Aorta (tissue), 5 donors: ENCODE measurements at places on chromosomes 12 and 14. TPM values are rescaled to one million over a fixed set of nuclear protein-coding genes. Genes with fewer than 3 reads are reported as not detected.

DNA sequence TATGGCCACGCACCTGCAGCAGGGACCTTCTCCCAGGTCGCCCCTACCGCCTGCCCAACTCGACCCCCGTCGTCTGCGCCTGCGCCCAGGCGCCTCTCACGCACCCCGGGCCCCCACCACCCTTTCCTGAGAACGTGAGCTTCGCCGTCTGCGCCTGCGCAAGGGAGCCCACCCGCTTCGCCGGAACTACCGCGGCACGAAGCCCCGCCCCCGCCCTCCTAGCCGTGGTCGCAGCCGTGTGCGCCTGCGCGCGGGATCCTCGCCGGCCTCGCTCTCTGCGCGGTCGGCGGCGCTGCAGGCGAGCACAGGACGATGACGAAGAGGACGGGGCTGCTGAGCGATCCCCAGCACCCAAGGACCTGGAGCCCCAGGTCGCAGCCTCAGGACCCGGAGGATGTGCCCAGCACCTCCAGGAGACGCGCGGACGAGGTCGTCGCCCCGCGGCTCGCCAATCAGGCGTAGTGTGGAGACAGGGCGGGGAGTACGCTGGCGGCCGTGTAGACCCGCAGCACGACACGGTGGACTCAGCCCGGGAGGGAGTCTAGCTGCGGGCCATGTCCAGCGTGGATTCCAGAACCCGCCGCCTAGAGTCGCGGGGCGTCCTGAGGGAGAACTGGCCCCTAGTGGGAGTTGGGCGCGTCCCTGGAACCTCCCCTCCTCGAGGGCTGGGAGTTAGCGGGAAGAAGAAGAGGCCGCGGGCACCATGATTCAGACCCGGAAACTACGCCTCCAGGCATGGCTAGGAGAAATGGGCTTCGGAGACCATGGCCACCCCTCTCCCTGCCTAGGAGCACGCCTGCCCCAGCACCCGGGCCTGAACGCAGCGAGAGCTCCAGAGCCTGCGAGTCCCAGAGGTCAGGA is 1120.8 kb upstream of the TMEM132C start:
- H3K4me1 ChIP-seq: no peaks in the 10 kb centered on the region
- no peaks in the 10 kb centered on the region for H3K27me3 ChIP-seq
- peak overlapping the region; percentile 27 for H3K4me3 ChIP-seq

DNA sequence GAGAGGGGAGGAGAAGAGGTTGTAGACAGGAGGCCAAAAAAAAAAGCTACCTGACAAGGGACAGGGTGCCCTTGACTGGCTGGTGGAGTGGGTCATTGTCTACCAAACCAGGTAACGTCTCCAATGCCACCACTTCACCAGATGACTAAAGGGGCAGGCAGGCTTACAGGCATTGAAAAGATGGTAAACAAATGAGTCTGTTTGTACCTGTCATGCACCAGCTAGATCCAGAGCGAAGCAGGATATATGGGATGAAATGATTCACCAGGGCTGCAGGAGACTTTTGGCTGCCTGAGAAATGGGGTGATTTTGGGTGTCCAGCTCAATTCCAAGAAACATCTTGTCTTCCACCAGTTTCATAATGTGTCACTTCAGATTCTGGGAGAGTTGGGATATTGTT is 4.0 kb downstream of the C12orf54 start:
- H3K36me3 ChIP-seq: no peaks in the 10 kb centered on the region
- no peaks in the 10 kb centered on the region for H3K27me3 ChIP-seq
- no peaks in the 10 kb centered on the region for H3K4me1 ChIP-seq
- H3K27ac ChIP-seq: no peak overlapping the region
- no peak overlapping the region for H3K4me3 ChIP-seq

CCDC197 gene
- not detected for total RNA-seq

- no peaks in the 10 kb centered on the region for H3K27me3 ChIP-seq
- DNase-seq: no peak
- H3K36me3 ChIP-seq: no peaks in the 10 kb centered on the region
- H3K27ac ChIP-seq: no peak overlapping the region
Observed at GRCh38 chr12:118880720-118881493, 100.4 kb upstream of the SRRM4 start.

SMIM41 gene
- not detected for total RNA-seq

DNA sequence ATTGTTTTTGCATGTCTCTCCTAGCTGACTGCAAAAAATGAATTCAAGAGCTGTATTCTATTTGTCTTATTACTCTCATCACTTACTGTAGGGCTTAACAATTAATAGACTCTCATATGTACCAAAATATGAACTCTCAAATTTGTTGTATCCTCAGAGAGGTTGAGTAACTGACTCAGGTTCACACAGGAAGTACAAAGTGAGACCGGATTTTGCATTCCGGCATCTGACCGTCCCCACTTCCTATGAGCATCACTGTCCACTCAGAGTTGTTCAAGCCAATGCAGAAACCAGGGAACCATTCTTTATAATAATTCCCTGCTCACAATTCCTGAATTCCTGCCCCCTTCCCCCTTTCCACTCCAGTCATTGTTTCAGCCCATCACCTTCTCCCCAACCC is 113.3 kb upstream of the AMIGO2 start:
- DNase-seq: no peak
- H3K27ac ChIP-seq: no peak overlapping the region
- H3K27me3 ChIP-seq: no peaks in the 10 kb centered on the region
- no peak overlapping the region for H3K4me3 ChIP-seq

DNA sequence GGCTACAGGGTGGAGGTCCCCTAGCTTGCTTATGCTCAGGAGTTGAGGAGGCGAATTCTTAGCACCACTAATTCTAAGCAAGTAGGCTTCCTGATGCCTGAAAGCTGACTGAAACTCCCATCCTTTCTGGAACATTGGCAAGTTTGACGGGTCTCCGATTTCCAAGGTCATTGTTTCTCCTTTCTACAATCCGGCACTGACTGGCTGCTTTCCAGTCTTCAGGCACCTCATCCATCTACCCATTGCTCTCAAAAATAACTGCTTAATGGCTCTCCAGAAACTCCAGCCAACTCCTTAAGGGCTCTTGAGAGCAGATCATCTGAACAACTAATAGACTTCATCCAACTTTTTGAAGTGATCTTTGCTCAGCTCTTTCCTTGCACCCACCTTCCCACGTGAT is 13.3 kb downstream of the REM2 start:
- H3K36me3 ChIP-seq: peaks cover 2% of the 10 kb centered on the region
- no peak for DNase-seq
- no peak overlapping the region for H3K4me3 ChIP-seq
- H3K27me3 ChIP-seq: no peaks in the 10 kb centered on the region

KRT75 gene
- total RNA-seq: not detected

BBOF1 gene
- total RNA-seq: 4.6 TPM

KIF26A gene
- total RNA-seq: 4.6 TPM

TMEM119 gene
- 14.7 TPM for total RNA-seq

- no peak overlapping the region for H3K4me3 ChIP-seq
- H3K27ac ChIP-seq: no peak overlapping the region
- peaks cover 11% of the 10 kb centered on the region for H3K4me1 ChIP-seq
- H3K27me3 ChIP-seq: no peaks in the 10 kb centered on the region
Observed at GRCh38 chr14:70904373-70904772, 2.9 kb upstream of the PCNX1 start.

GRCh38 chr12:94768398-94769046 is 118.2 kb upstream of the TMCC3 start:
- no peak for DNase-seq
- H3K36me3 ChIP-seq: no peaks in the 10 kb centered on the region
- peak overlapping the region; percentile 31 for H3K4me3 ChIP-seq
- H3K27me3 ChIP-seq: no peaks in the 10 kb centered on the region

NCAPD2 gene
- 19.9 TPM for total RNA-seq

MSI1 gene
- 0.32 TPM for total RNA-seq

KRT2 gene
- not detected for total RNA-seq

FGF6 gene
- not detected for total RNA-seq

GRCh38 chr12:72271451-72272090 is 599 bp upstream of the TRHDE start:
- no peak overlapping the region for H3K27ac ChIP-seq
- no peaks in the 10 kb centered on the region for H3K36me3 ChIP-seq
- H3K27me3 ChIP-seq: no peaks in the 10 kb centered on the region
- no peaks in the 10 kb centered on the region for H3K4me1 ChIP-seq
- peak; percentile 39 for DNase-seq

DNA sequence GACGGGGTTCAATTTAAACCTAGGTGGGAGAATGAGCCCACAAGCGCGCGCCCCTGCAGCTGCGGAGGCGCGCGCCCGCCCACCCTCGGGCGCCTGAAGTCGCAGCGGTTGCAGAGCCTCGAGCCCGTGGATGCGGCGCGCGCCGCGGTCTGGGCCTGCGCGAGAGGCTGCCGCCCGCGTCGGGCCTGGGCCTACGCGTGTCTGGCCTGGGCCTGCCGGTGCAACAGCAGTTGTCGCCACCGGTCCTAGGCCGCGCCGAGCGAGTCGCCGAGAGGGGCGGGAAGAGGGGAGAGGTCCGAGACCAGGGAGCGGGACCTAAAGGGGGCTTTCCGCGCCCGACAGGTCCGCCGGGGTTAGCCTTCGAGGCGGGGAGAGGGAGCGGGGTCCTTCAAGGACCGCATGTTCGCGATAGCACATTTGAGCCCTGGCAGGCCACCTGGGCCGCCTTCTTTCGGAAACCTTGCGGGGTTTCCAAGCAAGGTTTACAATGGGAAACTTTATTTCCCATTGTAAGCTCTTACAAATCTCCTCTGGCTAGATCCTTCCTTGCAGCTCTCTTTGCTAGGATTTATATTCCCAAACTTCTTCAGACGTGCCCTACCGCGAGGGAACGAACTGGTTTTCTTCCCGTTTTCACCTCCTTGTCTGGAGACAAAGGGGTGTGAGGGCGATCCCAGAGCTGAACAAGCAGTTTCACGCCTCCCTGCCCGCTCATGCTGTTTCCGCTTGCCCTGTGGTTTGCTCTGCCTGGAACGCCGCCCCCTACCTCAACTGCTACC is 6.8 kb downstream of the SIX6 start:
- no peak overlapping the region for H3K4me3 ChIP-seq
- no peaks in the 10 kb centered on the region for H3K36me3 ChIP-seq
- DNase-seq: peak; percentile 68
- no peak overlapping the region for H3K27ac ChIP-seq
- H3K4me1 ChIP-seq: no peaks in the 10 kb centered on the region
- no peaks in the 10 kb centered on the region for H3K27me3 ChIP-seq

- DNase-seq: no peak
- H3K4me1 ChIP-seq: no peaks in the 10 kb centered on the region
- no peak overlapping the region for H3K4me3 ChIP-seq
Observed at GRCh38 chr12:120376416-120376815, 7.5 kb upstream of the MSI1 start.

TTC5 gene
- total RNA-seq: 15.4 TPM
